ELF-1 (cell line): ENCODE measurements at places on chromosomes 16 and 17.
A peak's percentile ranks its signal among the peaks of the same experiment; 100 is the strongest.

GRCh38 chr17:50272246-50272645, 2.0 kb upstream of the TMEM92 start:
- no peak for DNase-seq

DNA sequence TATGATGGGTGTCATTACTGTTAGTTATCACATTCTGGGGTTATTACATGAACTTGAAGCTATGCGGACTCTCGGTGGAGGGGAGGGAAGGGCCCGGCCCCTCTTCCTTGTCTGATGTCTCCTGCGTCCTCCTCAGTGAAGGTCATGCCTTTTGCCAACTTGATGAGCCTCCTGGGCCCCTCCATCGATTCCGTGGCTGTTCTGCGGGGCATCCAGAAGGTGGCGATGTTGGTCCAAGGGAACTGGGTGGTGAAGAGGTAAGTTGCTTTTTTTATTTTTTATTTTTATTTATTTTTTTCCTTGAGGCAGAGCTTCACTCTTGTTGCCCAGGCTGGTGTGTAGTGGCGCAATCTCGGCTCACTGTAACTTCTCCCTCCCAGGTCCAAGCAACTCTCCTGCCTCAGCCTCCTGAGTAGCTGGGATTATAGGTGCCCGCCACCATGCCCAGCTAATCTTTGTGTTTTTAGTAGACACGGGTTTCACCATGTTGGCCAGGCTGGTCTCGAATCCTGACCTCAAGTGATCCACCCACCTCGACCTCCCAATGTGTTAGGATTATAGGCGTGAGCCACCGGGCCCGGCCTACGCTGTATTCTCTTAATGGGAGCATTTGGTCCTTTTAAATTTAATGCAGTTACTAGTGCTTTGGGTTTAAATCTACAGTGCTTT, 21.6 kb downstream of the POLR3E start:
- peak; percentile 62 for DNase-seq

DNA sequence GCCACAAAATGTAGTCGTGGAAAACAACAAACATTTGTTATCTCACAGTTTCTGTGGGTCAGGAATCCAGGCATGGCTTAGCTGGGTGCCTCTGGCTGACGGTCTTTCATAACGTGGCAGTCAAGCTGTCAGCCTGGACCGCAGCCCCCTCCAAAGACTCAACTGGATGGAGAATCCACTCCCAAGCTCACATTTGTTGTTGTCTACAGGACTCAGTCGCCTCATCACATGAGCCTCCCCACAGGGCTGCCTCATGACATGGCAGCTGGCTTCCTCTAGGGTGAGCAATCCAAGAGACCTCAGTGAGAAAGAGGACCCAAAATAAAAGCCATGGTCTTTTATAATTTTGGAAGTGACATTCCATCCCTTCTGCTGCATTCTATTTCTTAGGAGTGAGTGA, 34.7 kb upstream of the AKAP1 start:
- no peak for DNase-seq

DNA sequence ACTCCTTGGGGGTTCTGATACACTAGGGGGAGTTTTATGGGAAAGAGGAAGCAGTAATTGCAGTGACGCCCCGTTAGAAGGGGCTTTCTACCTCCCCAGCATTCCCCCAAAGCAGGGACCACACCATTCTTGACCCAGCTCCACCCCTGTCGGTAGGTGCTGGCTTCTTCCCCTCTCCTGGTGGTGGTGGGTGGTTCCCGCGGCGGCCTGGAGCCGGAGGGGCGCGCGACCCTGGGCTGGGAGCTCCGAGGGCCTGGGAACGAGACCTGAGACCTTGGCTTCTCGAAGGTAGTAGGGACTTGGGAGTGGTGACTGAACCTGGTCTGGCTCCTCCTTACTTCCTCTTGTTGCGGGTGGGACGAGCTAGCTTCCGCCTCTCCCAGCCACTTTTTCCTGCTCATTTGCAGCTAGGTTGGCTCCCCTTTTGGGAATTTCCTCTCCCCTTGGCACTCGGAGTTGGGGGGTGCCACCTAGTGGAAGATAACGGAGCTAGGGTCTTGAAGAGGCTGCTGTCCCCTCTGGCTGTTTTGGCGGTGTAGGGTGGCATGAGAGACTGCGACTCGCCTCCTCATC, 438 bp downstream of the GRN start:
- DNase-seq = peak; percentile 80

DNA sequence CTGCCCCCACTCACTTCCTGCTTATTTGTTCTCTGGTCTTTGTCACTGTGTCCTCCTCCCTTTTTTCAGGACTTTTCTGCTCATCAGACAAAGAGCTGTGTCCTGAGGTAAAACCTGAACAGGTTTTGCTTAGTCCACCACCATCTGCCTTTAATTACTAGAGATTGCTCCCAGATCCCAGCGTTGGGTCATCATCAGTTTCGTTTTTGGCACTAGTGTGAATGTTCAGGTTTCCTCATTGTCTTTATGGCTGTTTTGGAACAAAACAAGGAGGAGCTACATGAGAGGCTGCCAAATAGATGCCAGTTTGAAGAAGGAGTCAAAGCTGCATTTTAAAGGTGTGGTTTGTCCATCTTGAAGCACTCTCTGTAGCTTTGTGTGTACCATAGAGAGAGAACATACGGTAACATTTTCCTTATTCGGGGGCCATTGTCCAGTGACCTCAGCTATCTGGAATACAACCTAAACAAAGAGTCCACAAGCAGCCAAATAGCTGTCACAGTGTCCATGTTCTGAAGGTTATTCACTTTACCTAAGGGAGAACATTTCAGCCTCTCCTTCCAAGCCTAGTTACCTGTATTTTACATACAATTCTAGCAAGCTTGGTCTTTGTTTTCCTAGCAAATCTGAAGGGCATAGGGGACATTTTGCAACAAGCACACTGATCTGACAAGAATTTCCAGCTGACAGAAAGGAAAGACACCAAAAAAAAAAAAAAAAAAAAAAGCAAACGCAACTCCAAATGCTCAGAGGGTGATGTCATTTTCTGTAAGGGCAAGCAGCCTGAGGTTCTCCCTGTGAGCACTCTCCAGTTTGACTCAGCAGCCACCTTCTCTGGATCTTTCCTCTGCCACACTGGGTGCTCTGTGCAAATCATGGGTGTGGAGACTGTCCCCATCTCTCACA, 196.1 kb downstream of the NTN1 start:
- peak; percentile 66 for DNase-seq

DNA sequence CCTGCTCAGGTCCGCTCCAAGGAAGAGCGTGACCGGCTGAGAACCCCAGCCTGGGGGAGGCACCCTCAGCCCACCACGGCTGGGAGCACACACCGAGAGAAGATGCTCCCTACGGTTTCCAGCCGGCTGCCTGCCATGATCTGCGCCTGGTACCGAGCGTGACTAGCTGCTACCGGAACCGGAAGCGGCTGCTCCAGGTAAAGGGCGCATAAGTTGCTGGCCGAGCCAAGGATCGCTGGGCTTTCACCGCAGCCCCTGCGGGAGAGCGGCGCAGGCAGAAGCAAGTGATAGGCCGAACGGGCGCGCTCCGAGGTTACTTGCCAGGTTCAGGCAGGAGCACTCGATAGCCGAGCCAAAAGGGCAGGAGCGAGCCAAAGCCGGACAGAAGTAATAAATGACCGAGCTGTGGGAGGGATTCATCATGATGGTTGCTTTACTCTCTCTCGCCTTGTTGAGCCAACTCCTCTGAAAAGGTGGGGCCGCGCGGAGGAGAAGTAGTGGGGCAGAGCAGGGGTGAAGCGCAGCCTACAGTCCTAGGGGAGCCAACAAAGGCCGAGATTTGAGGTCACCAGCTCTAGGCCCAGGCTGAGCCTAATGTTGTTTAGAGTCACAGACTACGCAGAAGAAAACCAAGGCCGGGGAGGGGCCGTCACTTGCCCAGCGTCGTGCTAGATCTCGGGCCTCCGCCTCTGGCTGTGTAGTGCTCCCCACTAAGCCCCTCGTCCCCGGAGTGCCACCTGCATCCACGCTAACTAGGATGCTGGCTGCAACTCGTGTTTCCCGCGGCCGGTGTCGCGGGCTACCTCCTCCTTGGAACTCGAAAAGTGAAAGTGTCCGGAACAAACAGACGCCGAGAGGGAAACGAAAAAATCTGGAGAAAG, at the start of gene MRPS23:
Gene MRPS23, minus strand, starts transcription at position 171 of the 881 bp plus-strand sequence. Its CDS starts 34 bp downstream, at position 137.
- DNase-seq = peak; percentile 99

GRCh38 chr17:80652756-80653330, 108.2 kb downstream of the RPTOR start:
- DNase-seq = no peak

- no peak for DNase-seq
These were observed 391.2 kb downstream of the MAF start for GRCh38 chr16:79209308-79209707.

GRCh38 chr16:74051-74746, 1.8 kb upstream of the RHBDF1 start:
- peak; percentile 81 for DNase-seq

GRCh38 chr17:81510785-81511553, 1.6 kb downstream of the ACTG1 start:
- DNase-seq = no peak

DNA sequence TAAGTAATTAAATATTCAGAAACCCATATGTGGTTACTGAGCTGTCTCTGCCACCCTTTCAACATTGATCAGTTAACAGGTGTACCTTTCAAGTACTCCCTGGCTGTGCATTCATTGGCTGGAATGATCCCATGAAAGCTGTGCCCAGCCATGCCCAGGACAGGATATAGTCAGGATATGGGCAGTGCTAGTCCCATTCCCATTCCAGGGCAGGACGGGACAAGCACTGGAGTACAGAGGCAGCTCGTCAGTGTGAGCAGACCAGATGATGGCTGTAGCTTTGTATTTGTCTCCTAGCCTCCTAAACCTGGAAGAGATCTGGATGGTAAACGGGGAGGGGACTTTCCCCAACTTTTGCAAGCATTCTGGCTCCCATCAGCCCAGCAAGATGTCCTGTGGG, 22.5 kb downstream of the HEATR3 start:
- no peak for DNase-seq
